RWPE1 (cell line): ENCODE measurements at places on chromosomes 12 and 14.

- no peak for DNase-seq
Measured at GRCh38 chr14:20707622-20708021, 19.1 kb downstream of the ANG start.

DNA sequence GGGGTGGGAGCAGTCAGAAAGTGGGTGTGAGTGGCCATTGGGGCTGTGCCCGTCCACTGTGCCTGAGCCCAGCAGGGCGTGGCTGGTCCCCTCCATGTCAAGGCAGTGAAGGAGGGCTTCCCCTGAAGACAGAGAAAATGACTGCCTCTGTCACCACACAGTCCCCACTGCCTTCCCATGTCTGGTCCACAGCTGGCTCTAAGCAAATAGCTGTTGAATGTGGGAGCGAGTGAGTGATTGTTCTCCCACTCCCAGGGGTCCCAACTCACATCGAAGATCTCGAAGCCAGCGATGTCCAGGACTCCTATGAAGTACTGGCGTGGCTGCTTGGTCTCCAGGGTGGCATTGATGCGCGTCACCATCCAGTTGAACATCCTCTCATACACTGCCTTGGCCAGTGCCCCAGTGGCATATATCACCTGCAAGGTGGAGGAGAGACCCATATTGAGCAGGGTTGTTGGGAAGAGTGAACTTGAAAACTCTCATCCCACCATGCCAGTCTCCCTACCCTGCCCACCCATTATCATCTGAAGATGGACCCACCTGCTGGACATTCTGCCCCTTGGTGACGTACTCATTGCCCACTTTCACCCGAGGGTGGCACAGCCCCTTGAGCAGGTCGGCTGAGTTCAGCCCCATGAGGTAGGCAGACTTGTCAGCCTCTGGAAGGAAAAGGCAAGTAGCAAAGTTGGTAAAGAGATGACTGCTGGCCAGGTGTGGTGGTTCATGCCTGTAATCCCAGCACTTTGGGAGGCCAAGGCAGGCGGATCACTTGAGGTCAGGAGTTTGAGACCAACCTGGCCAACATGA lies 6.6 kb downstream of the MYH7 start:
- DNase-seq: no peak

- DNase-seq: no peak
Measured at GRCh38 chr12:53660041-53660440, 15.8 kb downstream of the ATP5MC2 start.

DNA sequence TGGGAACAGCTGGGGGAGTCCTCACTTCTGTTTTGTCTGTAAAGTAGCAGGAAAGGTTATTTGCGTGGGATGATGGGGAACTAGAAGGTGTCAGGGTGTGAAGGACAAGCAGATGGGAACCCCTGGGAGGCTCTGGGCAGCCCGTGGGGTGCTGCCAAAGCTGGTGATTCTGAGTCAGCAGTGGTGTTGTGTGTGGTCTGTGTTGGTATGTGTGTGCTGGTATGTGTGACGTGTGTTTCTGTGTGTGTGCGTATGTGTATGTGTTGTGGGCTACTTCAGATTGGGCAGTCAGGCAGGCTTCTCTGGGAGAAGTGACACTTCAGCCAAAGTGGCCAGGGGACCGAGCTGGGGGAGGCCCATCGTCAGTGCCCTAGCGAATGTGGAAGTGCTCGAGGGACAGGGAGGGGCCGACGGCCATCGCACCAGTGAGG lies 15.3 kb upstream of the BDKRB2 start:
- no peak for DNase-seq

GRCh38 chr14:73027546-73027945 lies 640 bp upstream of the ZFYVE1 start:
- DNase-seq: no peak

GRCh38 chr12:9740106-9740750 lies 7.3 kb upstream of the CLECL1 start:
- DNase-seq: no peak

- no peak for DNase-seq
Measured at GRCh38 chr14:59284059-59284458, 95.6 kb downstream of the DAAM1 start.

DNA sequence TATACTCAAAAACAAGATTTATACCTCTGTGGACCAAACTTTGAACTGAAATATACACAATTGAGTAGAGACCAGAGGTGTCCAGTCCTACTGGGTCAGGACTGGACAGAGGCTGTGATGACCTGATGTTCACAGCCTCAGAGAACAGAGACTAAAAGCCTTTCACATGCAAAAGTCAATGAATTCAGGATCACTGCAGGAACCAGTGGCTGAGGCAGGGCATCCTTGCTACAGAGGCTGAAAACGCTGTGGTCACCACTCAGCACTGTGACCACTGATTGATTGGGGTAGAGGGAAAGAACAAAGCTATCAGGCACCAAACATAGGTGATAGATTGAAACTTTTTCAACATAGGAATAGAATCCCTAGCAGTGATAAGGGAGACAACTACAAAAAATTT lies 25.1 kb downstream of the GRIP1 start:
- DNase-seq: no peak
